Stimulated activated CD4-positive, alpha-beta T cell treated with anti-CD3 and anti-CD28 coated beads, Interleukin-1b, Interleukin-23, amount 100 ng/mL, for 1 hour (primary cell): ENCODE measurements at places on chromosomes 16 and 17.

DNA sequence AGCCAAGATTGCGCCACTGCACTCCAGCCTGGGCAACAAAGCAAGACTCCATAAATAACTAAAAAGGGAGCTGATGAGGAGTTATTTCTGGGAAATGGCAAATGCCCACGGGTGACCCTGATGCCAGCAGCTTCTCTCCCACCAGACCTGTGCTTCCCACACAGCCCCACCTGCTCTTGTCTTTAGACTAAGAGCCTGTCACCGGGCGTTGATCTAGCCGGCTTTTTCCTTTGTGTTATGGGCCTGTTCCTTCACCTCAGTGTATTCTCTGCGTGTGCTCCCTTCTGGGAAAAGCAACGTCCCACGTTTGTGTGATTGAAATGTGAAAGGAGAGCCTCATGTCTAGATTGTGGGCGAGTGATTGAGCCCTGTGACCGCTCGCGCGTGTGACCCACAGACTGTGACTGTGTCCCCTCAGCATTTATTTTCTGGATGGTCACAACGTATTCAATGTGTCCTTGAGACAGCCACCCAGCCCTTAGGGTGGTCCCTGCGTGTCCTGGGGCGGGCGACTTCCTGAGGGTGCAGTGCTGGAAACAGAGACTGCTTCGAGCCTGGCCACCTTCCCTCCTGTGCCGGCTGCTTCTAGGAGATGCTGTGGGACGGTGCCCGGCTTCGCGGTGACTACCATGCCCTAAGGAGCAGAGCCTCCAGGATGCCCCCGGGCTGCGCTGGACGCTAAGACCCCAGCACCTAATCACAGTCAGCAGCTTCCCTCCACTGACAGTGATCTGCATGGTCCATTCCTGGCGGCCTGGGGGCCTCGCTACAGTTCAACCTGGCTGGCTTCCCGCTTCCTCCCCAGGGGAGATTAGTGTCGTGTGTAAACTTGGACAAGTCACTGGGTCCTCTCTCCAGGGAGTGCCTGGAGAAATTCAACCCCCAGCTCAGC lies 7.8 kb upstream of the RNPS1 start:
- no peak for DNase-seq

- DNase-seq: no peak
Measured at GRCh38 chr17:5785867-5786509, 201.7 kb upstream of the NLRP1 start.

- no peak for DNase-seq
Measured at GRCh38 chr17:58318065-58318481, 10.5 kb downstream of the TSPOAP1 start.

DNA sequence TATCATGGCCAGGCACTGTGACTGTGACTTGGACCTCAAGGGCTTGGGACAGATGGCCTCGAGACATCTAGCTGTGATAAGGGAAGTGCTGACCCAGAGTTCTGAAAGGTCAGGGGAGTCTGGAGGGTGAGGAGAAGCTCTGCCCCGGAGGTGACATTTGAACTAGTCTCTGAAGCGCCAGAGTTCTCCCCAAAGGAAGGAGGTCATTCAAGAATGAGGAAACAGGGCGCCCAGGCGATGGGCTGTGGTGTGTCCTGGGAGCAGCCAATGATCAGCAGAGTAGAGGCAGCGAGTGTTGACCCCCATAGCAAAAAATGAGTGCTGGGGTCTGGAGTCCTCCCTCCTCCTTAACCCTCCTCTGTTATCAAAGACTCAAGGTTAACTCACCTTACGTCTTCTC lies 4.9 kb downstream of the STARD3 start:
- no peak for DNase-seq

GRCh38 chr16:70795296-70795912 lies 5.6 kb downstream of the VAC14 start:
- DNase-seq: no peak

DNA sequence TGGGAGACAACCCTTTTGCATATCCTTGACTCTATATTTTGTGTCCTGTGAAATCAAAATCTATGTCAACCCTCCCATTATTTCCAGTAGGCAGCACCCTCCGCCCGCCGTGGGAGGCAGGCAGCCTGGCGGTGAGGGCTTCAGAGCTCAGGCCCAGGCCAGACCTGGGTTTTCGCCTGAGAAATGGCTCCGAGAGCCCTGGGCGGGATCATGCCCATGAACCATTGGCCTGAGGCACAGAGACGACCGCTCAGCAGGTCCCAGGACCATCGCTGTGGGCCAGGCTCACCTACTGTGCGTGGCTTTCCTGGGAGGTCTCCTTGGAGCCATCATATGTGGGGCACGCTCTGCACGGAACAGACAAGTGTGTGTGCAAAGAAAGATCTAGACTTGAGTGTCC lies 6.3 kb upstream of the SLC38A8 start:
- DNase-seq: no peak

GRCh38 chr16:31108035-31108793 lies at the start of gene BCKDK:
TSS of gene BCKDK (plus strand) at chr16:31108386. CDS start at chr16:31109224, 838 bp downstream.
- DNase-seq: no peak

DNA sequence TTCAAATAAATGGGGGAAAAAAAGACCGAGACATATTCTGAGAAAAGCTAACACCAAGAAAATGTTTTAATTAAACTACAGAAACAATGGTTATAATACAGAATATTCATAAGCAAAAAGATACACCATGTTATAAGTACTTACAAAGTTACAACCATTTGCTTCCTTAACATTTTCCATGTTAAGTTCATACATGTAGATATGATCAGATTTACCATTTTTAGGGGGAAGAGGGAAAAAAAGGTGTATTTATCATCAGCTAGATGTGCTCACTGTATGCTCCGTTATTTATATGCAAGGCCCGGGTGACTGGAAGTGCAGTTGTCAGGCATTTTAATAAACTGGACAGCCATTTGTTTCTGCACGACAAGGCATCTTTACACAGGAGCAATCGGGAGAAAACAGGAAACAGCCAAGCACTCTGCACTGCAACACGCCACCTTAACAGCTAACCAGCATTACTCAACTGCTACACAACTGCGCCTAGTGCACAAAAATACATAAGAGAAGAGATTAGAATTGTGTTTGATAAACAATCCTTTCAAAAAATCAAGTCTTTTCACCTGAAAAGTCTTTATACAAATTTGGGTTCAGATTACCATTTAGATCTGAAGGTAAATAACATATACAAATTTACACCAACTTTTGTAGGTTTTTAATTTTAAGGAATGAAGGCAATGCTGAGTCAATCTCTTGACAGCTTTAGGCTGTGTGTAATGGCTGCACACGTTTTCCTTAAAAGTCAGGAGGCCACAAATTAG lies 2.9 kb downstream of the SRSF2 start:
- no peak for DNase-seq

GRCh38 chr16:47019568-47019967 lies 46.1 kb upstream of the DNAJA2 start:
- DNase-seq: no peak

DNA sequence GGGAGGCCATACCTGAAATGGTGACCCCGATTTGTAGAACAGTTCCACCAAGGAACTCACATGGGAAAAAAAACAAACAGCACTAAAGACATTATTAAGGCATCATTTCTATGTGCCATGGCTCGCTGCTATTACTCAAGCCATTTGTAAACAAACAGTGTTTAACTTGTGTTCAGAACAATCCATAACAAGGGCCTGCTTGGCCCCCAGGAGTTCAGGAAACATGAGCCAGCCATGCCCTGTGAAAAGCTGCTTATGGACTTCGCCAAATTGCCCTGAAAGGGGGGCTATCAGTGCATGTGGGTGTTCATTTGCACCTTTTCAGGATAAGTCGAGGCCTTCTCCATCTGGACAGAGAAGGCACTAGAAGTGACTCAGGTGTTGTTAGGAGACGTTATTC lies 8.0 kb downstream of the POLR3K start:
- DNase-seq: no peak

- no peak for DNase-seq
Measured at GRCh38 chr17:44967026-44967906, 837 bp downstream of the C1QL1 start.

DNA sequence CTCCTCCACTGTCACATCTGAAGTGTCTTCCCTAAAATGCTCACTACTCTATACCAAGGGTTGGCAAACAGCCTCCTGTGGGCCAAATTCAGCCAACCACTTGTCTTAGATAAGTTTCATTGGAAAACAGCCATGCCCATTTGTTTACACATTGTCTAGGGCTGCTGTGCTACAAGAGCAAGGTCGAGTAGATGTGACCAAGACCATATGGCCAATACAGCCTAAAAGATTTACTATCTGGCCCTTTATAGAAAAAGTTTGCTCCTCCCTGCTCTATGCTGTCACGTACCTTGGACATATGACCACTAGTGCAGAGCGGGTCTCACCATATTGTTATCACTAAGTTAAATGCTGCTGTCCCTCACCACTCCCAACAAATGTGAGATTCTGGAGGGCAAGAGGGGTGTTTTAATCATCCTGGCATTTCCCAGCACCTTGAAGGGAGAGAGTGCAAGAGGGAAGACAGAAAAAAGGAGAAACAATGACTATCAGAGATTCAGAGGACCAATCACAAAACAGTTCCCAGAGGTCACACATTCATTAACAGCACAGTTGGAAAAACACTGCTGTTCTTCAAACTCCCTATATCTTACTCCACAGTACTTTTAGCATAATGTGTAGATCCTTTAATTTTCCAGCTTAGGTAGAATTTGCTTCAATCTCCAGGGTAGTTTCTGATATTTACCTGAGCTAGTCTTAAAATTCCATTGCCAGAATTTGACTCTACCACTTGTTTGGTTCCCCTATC lies 13.2 kb downstream of the LSM12 start:
- DNase-seq: no peak

GRCh38 chr17:37818689-37819088 lies 73.8 kb upstream of the HNF1B start:
- DNase-seq: no peak

- no peak for DNase-seq
Measured at GRCh38 chr16:11342021-11342855, 3.0 kb upstream of the RMI2 start.

- DNase-seq: no peak
Measured at GRCh38 chr16:86661706-86662105, 83.4 kb downstream of the FOXL1 start.

- DNase-seq: no peak
Measured at GRCh38 chr17:36545077-36545464, 352 bp downstream of the GGNBP2 start.

DNA sequence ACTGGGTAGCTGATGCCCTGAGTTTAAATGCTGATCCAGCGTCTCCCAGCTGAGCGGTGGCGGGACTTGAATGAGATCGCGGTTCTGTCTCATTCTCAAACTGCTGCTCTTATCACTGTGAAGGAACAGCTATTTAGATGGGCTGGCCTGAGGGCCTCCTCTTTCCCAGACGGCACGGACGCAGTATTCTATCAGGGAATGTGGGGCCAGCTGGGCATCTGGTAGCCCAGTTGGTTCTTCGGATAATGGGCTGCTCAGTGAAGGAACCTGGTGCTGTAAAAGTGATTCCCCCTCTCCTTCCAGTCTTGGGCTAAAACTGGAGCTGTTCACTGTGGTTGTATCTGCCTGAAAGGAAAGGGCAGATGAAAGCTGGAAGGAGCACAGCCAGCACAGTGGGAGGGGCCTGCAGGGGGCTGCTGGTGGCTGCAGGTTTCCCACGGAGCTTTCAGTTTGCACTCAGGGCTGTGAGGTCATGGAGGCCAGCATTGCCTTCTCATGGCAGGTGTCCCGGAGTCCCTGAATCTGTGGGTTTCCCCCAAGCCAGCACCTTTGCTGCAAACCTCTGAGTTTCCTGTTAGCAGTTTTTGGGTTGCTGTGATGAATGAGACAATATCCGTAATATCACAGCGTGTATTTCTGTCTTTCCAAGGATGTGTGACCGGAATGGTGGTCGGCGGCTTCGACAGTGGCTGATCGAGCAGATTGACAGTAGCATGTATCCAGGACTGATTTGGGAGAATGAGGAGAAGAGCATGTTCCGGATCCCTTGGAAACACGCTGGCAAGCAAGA lies 3.6 kb downstream of the IRF8 start:
- peak; percentile 9 for DNase-seq

GRCh38 chr17:35730400-35731005 lies 936 bp upstream of the RASL10B start:
- no peak for DNase-seq

- DNase-seq: no peak
Measured at GRCh38 chr16:63981639-63982038, 1140.2 kb downstream of the CDH11 start.

GRCh38 chr16:87229230-87230188 lies 87.7 kb downstream of the C16orf95 start:
- no peak for DNase-seq

GRCh38 chr17:48023400-48024148 lies 14.0 kb downstream of the COPZ2 start:
- no peak for DNase-seq

- DNase-seq: no peak
Measured at GRCh38 chr16:21064203-21064602, 86.4 kb downstream of the DNAH3 start.

- DNase-seq: no peak
Measured at GRCh38 chr16:89120921-89121351, 27.3 kb downstream of the ACSF3 start.

- DNase-seq: no peak
Measured at GRCh38 chr17:8828517-8828875, 29.3 kb upstream of the MFSD6L start.

- no peak for DNase-seq
Measured at GRCh38 chr16:48687421-48688038, 77.5 kb upstream of the N4BP1 start.

GRCh38 chr17:50559674-50560184 lies 786 bp upstream of the CACNA1G start:
- no peak for DNase-seq

GRCh38 chr16:66065925-66066324 lies 300.6 kb upstream of the CDH5 start:
- DNase-seq: no peak

DNA sequence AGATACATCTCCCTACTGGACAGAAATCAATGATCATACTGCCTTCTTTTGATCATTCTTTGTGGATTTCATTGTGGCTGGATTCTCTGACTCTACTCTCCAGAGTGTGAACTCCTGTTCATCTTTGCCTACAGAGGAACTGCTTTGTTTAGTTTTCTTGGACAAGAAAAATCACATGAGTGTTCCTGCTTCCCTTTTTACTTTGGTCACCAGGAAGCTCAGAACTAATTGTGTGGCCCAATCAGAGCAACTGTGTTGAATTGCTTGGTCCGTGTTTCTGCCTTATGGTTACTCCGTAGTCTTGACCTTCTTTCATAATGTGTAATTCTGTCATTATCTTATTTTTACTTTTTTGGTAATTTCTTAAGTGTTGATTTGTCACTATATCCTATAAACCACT lies 97.0 kb downstream of the MAF start:
- no peak for DNase-seq

DNA sequence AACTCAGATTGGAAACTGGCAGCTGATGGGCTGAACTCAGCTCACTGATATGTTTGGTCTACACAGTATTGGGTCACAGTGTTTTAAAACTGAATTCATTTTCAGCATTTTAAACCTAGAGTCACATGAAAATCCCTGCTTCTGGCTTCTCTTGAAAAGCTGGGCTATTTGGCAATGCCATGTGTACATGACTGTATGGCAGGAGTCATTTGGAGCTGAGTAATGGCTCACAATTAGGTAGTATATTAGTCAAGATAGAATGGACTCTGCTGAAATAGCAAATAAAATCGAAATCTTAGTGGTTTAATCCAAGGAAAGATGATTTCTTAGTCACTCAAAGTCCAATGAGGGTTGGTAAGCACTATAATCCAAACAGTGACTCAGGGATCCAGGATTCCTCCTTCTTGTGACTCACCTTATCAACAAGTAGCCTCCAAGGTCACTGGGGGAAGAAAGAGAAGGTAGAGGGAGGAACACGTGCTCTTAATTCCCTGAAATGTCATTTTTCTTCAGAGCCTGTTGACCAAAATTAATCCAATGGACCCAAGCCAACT lies 13.9 kb upstream of the PMP22 start:
- no peak for DNase-seq
